Aorta (tissue), 5 donors: ENCODE measurements at places on chromosomes 13 and 19.

DNA sequence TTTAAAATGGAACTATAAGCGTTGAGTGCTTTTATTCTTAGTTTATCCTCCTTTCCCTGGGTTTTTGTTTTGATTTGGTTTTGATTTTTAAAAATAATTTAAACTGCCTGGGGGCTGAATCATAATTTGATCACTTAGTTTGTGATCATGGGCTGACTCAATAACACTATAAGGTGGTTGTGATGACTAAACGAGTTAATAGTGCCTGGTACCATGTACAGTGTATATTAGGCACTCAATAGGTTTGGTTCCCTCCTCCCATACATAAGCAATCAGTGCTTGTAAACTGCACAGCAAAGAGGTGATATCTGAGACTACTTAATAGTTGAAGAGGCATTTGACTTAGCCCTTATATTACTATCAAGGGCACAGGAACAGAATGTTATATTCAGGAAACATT is 200.9 kb upstream of the RFC3 start:
- no peak for DNase-seq

DNA sequence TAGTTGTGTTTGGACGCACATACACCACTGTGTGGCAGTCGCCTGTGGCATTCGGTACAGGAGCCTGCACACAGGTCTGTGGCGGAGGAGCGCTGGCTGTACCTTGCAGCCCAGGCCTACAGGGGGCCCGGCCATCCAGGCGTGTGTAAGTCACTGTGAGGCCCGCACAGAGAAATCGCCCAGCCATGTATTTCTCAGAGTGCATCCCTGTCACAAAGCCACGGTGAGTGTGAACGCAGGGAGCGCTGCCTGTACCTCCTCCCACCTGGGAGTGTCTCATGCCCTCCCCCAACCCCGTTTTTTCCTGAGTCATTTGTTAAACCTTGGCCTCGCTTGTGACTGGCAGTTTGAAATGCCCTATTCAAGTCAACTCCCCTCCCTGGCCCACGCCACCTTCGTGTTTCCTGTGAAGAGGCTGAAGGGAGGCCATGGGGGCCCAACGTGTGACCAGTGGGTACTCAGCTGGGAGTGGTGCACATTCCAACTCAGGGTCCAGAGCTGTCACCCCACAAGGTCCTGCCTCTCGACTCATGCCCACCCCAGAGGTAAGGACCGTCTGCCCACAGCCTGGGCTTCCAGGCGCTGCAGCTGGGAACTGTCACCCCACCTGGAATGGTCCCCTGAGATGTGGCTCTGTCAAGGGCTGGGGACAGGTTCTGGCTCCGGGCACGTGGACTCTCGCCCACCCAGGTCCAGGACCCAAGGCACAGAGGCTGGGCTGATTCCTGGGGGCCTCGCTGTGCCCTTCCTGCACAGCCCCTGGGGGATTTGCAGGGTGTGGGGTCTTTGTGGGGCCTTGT is 11.6 kb upstream of the RASA3 start:
- no peak for DNase-seq

GRCh38 chr13:109778102-109778542 is 8.3 kb downstream of the IRS2 start:
- DNase-seq, result no peak

DNA sequence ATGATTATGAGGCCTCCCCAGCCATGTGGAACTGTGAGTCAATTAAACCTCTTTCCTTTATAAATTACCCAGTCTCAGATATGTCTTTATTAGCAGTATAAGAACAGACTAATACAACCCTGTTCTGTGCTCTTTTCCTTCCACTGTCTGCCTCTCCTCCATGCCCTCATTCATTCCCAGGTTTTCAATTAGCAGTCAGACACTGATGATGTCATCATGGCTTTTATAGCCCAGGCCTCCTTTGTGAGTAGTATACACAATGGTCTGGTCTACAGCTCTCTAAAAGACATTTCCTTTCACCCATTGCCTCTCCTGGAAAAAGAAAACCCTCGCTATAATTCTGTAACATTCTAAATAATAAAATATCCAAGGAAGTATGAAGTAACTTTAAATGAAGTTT is 25.5 kb downstream of the FGF14 start:
- DNase-seq, result no peak

GRCh38 chr13:98471934-98472333 is 105.0 kb downstream of the STK24 start:
- DNase-seq, result no peak

DNA sequence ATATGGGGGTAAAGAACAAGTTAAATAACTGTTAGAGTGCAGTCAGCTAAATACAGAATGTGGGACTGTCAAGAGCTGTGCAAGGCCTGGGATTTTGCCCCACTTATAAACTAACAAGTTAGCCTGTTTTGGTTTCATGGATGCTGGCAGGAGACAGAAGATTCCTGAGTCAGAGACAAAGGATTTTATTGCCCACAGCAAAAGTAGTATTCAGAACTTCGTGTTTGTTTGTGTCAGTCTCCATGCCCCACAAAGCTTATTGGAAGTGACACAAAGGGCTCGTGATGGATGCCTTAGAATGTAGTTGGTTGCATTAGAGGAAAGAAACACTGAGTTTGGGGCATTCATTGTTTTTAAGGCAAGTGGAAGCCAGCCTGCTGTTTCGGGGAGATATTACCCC is 22.2 kb upstream of the SPRYD7 start:
- no peak for DNase-seq

- DNase-seq, result no peak
These were observed 453.0 kb downstream of the SLITRK5 start for GRCh38 chr13:88124142-88124541.

DNA sequence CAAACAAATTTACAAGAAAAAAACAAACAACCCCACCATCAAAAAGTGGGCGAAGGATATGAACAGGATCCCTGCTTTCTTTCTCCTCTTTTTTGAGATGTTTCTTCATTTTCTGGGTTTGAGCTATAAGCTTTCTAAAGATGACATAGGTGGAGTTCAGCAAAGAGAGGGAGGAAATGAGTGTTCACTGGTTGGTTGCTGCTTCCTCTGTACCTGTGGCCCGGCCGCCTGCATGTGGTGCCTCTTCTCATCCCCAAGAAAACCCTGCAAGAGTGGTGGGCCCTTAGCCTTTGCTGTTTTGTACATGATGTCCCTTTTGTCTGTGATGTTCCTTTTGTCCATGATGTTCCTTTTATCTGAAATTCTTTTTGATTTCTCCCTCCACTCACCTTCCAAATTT is 178.4 kb upstream of the SERP2 start:
- no peak for DNase-seq

DNA sequence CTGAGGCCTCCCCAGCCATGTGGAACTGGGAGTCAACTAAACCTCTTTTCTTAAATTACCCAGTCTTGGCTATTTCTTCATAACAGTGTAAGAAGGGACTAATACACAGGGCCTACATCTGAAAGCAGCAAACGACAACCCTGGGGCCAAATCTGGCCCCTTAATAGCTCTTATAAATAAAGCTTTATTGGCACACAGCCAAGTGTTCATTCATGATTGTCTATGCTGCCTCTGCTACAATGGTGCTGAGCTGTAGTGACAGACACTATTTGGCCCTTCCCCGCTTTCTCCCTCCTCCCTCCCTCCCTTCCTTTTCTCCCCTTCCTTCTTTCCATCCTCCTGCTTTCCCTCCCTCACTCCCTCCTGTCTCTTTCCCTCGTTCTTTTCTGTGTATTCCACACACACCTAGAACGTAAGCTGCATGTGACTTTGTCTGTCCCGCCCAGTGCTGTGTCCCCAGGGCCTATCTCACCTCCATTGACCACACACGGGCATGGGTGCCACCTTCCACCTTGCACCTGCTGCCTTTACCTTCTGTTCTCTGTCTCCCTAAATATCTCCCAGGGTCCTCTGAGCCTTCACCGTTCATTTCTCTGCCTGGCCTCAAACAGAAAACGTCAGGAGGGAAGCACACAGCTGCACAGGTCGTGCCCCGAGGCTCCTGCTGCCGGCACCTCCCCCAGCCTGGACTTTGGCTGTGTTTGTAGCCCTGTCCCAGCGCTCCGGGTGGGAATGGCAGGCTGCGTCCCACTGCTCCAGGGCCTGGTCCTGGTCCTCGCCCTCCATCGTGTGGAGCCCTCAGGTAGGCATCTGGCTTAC is at the start of gene PROZ:
TSS of gene PROZ (plus strand) at position 720 of the 819 bp plus-strand sequence. CDS start at position 733, 13 bp downstream.
- DNase-seq, result no peak

DNA sequence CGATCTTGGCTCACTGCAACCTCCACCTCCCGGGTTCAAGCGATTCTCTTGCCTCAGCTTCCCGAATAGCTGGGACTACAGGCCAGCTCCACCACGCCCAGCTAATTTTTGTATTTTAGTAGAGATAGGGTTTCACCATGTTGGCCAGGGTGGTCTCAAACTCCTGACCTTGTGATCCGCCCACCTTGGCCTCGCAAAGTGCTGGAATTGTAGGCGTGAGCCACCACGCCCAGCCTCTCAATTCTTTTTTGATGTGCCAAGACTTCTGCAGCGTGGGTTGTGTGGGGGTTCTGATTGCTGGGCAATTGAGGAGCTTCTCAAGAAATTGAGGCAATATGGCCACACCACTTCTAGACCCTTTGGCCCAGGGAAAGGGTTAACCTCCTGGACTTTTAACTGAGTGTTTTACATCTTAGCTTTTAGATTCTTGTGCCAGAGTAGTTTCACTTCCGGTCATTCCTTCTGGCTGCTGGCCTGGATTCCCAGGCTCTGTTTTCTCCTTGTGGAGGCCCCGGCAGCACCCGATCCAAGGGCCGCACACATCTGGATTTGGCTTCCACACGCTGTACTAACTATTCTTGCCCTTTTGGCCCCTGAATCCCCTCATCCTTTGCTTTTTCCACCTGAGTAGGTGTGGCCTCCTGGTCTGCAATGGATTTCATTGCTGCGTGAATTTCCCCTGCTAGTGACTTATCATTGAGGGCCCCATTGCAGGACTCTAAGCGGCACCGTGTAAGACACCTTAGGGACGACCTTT is 14.7 kb downstream of the SMARCA4 start:
- peak; percentile 75 for DNase-seq

- no peak for DNase-seq
These were observed 55.0 kb upstream of the TM9SF2 start for GRCh38 chr13:99446242-99446641.

- DNase-seq, result no peak
These were observed 4.8 kb upstream of the TM9SF2 start for GRCh38 chr13:99496184-99497142.

DNA sequence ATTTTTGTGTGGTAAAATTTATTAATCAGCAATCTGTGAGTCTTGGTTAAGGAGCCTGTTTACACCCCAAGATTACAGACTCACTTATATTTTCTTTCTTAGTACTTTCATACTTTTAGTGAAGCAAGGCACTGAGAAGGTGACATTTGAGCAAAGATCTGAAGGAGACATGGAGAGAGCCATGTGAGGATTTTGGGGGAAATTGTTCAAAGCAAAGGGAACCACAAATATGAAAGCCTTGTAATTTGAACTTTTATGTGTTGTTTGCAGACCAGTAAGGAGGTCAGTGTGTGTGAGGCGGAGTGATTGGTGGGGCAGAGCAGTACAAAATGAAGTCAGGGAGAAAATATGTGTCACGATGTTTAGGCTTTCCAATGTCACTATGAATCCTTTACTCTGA is 140.7 kb upstream of the KLF12 start:
- no peak for DNase-seq

DNA sequence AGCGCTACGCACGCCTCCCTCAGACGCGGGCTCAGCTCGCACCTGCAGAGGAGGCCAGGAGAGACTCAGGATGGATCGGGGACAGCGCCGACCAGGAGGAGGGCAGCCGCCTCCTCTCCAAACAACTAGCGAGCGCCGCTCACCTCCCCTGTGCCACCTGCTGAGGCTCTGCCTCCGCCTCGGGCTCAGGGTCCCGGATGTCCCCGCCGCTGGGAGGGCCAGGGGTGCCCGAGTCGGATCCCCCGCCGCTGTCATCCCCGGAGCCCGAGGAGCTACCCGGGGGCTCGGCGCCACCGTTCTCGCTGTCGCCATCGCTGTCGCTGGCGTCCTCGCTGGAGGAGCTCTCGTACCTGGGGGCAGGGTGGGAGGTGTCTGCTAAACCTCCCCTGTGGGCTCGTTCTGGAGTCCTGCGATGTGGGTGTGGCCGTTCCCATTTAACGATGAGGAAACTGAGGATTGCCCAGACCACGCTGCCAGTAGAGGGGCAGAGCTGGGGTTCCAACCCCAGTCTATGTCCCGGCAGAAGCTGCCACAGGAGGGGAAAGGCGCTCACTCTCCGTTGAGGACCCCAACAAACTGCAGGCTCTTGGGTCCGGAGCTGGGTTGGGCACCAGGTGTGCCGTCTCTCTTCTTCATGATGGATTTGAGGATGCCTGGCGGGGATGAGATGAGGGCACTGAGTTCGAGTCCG is 9.2 kb downstream of the KANK3 start:
- DNase-seq, result no peak

GRCh38 chr19:11577451-11578257 is at the start of gene ACP5:
Gene ACP5, minus strand, starts transcription at chr19:11577645. Its CDS starts 328 bp downstream, at chr19:11577317.
- no peak for DNase-seq

GRCh38 chr13:70255406-70255991 is 147.2 kb upstream of the KLHL1 start:
- DNase-seq, result peak; percentile 63

DNA sequence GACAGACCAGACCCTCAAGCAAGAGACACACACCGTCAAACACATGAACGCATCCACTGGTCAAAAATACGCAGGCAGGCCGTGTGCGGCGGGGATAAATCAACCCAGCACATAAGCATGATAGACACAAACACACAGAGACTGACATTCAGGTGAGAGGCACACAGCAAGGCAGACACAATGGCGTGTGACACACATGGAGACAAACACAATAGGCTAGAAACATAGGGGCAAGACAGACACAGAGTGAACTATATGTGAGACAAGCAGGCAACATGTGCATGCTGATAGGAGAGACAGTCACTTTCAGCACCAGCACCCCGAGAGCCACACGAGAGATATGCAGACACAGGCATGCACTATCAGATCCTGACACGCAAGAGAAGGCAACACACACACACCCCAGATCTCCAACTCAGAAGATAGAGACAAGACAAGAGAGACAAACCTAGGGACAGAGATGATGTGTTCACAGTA is 6.9 kb upstream of the JUNB start:
- DNase-seq, result no peak
